ENCODE measurements at places on chromosomes 3 and 15.

DNA sequence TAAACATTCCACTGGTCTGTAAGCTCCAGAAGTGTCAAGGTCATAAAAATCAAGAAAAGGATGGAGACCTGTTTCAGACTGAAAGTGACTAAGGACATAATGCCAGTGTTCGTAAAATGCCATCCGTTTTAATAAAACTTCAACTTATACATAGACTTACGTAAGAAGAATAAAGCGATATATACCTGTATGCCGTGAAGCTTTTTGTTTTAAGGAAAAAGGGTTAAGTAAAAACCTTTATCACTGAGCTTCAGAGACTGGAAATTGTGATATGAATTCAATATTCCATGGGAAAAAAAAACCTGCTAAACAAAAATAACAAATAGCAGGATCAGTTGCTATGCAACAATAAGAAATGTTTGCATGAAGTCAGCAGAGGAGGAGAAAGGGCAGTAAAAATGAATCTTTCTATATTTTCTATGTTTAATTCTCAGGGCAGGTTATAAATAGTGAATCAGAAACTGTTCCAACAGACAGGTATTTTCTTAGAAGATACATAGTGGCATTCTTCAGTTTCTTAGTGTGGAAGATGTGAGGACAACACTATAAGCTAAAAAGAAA, 42.5 kb downstream of the CHSY1 start:
- DNase-seq = no peak

- DNase-seq = no peak
Measured at GRCh38 chr15:38072348-38073177, 138.1 kb downstream of the TMCO5A start.

DNA sequence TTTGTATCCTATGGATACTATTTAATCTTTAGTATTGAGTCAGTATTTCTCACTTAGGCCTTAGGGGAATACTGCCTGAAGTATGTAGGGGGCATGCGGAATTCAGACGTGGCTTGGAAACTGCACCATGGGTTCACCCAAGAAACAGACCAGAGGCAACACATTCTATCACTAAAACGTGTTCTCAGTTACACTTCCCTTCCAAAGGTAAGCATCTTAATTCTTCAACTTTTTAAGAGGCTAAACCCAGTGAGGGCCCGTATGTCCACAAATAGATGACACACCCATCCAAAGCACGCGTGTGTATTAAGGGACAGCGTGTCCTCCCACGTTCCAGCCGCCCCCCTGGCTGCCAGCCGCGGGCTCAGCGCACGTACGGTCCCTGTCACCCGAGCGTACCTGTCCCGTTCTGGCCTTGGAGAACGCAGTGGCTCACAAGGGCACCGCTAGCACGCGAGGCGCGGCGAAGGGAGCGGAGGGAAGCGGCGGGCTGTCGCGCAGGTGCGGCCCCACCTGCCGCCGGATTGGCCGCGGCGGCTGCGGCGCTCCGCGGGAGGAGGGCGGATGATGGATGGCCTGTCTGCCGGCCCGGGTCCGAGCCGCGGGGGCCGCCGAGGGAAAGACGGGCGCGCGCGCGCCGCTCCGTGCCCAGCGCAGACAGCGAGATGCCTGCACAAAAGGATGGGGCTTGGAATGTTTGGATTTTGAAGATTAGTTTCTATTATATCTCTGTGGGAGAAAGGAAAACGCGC, 1003.9 kb upstream of the NR2F2 start:
- DNase-seq = no peak

- DNase-seq = no peak
Measured at GRCh38 chr15:38961456-38961855, 396.8 kb upstream of the RASGRP1 start.

GRCh38 chr3:57078635-57079473, 18.4 kb downstream of the SPATA12 start:
- DNase-seq = no peak

DNA sequence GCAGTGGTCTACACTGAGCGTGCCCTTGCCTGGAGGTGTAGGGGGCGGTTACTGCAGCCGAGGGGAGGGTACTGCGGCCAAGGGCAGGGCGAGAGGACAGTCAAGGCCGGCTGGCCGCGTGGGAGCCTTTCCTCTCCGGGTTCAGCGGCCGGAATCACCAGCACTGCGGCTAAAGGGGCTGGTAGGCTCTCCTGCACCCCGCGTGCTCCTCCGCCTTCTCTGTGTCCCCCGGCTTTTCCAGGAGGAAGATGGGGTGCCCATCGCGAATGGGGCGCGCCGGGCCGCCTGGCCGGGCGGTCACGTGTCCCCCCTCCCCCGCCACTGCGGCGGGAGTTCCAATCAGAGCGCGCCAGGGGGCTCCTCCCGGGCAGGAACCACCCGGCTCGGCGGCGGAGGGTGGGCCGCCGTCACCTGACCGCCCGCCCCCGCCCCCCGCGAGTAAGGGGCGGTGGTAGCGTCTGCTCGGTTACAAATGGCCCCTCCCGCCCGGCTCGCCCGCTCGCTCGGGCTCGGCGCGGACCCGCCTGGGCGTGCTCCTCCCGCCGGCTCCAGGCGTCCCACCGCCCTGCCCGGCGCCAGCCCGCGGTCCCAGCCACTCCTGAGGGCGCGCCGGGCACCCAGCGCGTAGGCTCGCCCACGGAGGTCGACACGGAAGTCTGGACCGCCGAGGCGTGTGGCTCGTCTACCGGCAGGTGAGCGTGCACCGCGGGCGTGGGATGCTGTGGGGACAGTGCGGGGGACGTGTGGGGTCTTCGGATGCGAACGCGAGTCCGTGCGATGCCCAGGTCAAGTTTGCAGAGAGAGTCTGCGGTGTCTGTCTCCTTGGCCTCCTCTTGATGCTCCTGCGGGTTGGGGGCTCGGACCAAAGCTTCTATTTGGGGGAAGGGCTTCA, 242.6 kb upstream of the TOPAZ1 start:
- DNase-seq = no peak

- no peak for DNase-seq
Measured at GRCh38 chr3:13598201-13598600, 49.3 kb downstream of the FBLN2 start.

DNA sequence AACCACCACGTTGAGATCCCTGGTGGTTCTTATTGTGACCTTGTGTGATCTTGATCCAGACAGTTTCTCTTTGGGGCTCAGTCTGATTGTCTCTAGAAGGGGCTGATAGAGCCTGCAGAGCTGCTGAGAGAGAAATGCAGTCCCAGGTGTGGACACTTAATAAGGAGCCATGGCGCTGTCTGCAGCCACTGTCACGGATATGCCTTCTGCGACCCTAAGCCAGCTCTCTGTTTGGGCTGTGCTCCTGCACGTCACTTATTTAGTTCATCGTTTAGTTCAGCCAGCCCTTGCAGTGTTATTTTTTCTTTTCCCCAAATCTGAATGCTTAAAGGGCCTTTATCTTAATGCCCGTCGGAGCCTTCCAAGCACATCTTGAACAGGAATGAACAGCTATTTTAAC, 12.0 kb downstream of the SLC6A1 start:
- DNase-seq = no peak

GRCh38 chr3:47476330-47476626, 537 bp upstream of the SCAP start:
- DNase-seq = no peak

DNA sequence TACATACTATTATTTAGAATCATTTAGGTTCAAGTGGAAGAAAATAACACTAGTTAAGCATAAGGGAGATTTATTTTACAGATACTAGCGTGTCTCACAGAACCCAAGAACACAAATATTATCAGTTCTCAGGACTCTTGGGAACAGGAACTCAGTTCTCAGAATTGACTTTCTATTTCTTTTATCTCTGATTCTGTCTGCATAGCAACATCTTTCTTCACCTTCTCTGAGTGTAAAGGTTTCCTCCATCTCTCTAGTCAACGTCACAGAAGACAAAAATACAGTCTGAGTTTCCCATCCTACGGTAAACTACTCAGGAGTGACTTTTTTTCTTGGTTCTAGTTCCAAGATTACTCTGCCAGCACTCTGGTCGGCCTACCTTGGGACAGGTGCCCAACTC, 220.0 kb downstream of the SV2B start:
- DNase-seq = no peak

Data from amniotic stem cell (primary cell).